BJ (cell line): ENCODE measurements at places on chromosomes 16 and 17. TPM values are rescaled to one million over a fixed set of nuclear protein-coding genes. Genes with fewer than 3 reads are reported as not detected.

DNA sequence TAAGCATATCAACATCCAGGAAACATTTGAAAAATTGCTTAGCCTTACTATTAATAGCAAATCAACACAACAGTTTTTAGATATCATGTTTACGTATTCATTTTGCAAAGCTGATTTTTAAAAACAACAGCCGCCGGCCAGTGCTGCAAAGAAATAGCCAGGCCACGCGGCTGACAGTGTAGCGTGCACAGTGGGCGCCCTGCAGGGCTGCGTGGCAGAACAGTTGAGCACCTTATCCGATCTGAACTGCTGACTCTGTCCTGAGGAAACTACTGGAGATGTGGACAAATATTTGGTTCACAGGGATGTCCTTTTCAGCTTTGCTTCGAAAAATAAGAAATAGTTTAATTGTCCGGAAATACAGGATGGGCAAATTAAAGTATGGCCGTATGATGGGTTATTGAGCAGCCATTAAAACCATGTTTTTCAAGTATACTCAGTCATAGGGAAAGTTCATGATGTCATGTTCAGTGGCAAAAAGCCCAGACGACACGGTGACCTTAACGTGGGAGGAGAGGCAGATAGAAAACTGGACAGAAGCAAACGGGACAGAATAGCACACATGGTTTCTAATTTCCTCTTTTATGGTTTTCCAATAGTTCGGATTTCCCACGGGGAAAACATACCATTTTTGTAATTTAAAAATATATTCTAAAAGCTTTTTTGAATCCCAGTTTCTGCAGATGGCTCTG lies 52.4 kb upstream of the ENDOV start:
- DNase-seq, result peak; percentile 11

DNA sequence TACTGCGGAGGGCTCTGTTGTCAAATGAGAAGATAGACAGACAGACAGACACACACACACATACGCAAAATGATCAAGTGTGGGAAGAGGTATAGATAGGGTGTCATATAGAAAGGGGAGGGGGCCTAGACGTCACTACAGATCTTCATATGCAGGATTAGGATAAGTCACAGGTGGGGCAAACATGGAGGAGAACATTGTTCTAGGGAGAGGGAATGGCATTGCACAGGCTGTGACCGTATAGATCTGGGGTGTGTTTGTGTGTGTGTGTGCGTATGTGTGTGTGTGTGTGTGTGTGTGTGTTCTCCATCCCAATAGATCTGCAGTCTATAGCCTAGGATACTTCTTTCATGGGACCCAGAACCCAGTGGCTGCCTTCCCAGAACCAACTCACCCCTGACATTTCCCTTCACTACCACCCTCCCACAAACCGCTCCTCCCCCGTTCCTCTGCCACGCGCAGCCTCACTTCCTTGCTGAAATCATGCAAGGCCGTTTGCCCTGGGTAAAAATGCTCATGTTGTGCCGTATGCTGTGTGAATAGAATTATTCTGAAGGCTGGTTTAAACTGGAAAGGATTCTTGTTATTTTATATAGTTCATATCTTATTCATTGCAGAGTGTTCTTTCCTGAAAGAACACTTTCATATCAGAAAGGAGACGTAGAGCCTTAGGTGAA lies 50.5 kb upstream of the CCL1 start:
- no peak for DNase-seq

Gene METTL23
- polyA plus RNA-seq, result 35.0 and 49.8 TPM in 2 replicates

Gene EXOC3L1
- polyA plus RNA-seq, result not detected in 2 replicates

Gene UQCRC2
- 177 and 181 TPM in 2 replicates for polyA plus RNA-seq
